Stimulated activated CD4-positive, alpha-beta T cell treated with anti-CD3 and anti-CD28 coated beads, Interleukin-1b, Interleukin-23, amount 100 ng/mL, for 1 hour (primary cell): ENCODE measurements at places on chromosomes 6 and 20.

DNA sequence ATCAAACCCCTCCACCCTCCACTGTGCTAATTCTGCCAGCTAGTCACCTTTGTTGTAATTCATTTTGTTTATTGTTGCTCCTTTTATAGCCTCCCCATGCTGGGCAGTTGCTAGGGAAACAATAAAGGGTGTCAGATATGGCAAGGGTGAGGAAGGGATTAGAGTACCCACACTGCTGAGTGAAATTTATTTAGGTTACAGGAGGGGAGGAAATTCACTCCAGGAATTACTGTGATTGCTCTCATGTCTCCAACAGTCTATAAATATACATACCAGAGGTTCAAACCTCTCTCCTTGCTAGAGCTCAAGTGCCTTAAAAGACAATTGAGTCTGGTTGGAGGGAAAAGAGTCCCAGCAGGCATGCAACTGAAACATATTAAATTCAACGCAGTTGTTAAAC, 90.6 kb upstream of the ADGRF1 start:
- no peak for DNase-seq

DNA sequence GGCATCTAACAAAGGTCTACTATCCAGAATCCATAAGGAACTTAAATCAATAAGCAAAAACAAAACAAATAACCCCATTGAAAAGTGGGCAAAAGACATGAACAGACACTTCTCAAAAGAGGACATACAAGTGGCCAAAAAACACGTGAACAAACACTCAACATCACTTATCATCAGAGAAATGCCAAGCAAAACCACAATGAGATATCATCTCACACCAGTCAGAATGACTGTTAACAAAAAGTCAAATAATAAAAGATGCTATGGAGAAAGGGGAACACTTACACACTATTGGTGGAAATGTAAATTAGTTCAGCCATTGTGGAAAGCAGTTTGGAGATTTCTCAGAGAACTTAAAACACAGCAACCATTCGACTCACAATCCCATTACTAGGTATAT, 19.4 kb upstream of the VNN1 start:
- no peak for DNase-seq

- DNase-seq, result no peak
Observed at GRCh38 chr20:19067986-19068385, 144.5 kb upstream of the SLC24A3 start.

DNA sequence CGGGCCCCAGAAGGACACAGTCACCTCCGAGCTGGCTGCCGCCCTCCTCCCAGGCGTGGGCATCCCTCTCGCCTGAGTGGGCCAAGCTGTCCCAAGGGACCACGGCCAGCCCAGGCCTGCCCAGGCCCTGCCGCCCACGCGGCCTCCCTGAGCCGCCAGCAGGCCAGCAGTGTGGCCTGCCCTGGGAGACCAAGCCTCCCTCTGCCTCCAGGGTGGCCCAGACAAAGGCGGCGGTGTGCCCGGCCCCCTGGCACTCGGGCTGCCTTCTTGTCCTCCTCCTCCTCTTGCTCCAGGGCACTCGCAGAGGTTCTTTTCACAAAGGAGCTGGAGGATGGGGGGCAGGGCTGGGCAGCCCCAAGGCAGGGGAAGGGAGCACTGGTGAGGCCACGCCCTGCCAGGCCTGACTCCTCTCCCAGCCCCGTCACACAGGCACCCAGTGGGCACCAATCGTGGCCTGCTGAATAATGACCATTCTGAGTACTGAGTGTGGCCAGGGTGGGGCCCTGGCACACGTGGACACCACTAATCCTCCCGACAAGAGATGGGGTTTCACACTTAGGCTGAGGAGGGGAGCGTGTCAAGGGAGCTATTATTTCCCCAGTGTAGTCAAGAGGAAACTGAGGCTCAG, 25.3 kb downstream of the NOL4L start:
- no peak for DNase-seq

DNA sequence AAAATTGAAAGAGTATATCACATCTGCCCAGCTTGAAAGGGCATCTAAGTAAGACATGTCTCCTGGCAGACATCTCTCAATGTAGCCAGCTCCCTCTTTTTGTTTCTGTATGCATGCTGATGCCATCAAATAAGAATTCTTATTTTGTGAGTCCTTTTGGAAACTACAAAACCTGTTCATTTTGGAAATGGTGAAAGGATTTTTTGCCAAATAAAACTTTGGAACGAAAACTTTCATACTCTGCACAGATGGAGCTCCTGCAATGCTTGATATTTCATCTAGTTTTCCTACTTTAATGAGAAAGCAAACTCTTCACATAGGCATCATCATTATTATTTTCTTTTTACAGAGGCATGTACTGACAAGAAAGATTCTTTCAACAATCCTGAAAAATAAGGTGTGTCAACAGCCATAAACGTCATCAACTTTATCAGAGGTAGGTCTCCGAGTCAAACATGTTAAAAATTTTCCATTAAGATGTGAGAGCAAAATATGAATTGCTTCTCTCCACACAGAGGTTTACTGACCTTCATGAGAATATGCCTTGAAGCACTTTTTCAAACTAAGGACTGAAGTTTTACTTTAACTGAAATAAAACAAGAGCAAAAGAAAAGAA, 26.2 kb upstream of the CMTR1 start:
- DNase-seq, result no peak

GRCh38 chr6:119145111-119145510, 66.6 kb upstream of the FAM184A start:
- no peak for DNase-seq

DNA sequence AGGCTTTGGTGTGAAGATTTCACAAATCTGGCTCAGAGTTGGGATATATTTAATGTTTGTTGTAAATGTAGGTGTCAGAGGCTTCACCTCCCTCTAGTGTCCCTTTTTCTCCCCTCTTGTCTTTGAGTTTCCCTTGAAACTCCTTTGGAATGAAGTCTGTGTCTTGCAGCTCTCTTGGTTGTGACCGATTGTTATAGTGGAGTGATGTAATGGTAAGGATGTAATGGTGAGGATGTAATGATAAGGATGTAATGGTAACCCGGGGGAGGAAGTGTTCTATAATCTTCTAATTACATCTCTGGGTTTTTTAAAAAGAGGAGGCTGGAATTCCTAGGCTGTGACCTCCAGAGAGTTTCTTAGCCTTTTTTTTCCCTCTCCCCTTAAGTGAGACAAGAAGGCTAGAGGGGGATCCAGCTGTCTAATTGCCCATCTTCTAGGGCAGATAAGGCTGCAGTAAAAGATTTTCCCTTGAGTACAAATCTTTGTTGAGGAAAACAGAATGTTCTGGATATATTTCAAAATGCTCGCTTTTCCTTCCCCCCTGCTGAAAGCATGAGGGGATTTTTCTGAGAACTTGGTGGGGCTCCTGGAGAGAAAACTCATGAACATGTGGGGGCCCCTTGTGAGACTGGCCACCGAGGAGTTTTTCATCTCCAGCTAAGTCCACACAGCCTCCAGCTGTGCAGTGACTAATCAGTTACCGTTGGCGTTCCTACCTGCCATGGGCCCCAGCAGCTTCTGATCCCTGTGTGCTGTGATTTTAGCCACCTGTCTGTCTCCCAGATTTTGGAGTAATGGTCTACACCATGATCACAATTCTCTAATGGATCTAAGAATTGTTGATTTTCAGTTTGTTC, 156.7 kb upstream of the PMEPA1 start:
- DNase-seq, result no peak

DNA sequence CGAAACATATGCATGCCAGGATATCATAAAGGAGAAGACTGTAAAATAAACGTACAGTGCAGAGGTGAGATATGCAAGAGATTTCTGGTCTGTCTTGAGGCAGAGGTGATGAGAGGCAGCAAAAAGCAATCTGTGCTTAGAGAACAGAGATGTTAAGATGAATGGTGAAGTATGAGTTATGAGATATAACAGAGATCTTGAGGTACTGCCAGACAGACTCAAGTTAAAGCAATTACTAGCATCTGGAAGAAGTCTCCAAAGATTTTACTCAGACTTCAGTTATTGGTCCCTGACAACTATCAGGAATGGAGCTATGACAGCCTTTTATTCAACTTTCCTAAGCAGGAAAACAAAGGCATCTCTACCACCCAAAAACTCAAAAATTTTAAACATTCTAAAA, 122.8 kb upstream of the DST start:
- DNase-seq, result no peak

DNA sequence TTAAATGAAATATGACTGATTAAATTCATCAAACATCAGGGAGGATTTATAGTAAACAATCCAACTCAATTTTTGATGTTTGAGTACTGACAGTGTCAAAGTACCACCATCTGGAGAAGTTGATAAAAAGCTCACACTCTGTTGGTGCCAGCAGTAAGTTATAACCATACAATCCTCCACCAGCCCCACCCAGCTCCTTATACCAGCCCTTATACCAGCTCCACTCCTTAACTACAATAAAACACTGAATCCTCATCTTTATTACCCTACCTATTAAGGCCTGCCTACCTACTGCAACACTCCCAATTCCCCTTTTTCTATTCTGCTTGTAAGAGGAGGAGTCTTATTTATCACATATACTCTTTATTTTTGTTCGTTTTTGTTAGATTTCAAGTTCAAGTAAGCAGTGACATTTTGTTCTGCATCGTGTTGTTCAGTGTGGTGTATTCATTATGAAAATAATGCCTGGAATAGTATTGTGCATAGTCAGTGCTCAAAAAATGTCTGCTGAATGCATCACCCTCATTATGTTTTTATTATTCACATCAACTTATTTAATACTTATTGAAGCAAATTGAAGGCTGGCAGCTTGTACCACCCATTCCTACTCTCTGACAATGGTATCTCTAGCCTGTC, 954.7 kb upstream of the ADGRB3 start:
- DNase-seq, result no peak

DNA sequence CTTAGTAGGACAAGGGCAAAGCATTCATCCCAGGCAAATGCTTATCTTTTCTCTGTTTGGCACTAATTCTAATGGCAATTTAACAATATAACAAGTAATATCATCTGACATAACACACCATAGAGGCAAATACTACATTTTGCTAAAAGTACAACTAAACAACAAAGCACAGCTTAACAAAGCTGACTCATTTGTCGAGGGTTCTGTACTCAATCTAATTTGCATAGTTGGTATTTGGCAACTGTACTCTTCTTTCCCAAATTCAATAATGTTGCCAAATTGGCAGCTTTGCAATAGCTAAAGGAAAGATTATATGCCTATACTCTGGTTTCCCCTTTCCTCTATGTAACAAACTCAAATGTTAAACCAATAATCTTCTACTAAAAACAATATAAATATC, 461.0 kb downstream of the PKHD1 start:
- no peak for DNase-seq

DNA sequence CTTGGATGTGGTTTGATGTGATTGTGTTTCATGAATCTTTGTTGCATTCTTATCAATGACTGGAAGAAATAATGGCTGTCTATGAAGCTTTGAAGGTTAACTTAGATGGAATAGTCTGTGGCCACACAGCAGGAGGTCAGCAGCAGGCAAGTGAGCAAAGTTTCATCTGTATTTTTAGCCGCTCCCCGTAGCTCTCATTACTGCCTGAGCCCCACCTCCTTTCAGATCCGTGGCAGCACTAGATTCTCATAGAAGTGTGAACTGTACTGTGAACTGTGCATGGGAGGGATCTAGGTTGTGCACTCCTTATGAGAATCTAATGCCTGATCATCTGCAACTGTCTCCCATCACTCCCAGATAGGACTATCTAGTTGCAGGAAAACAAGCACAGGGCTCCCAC, 660.2 kb downstream of the EPHA7 start:
- DNase-seq, result no peak

GRCh38 chr20:36094497-36094896, 60.0 kb upstream of the EPB41L1 start:
- DNase-seq, result no peak

- DNase-seq, result no peak
Observed at GRCh38 chr6:84860920-84861319, 96.5 kb upstream of the TBX18 start.

DNA sequence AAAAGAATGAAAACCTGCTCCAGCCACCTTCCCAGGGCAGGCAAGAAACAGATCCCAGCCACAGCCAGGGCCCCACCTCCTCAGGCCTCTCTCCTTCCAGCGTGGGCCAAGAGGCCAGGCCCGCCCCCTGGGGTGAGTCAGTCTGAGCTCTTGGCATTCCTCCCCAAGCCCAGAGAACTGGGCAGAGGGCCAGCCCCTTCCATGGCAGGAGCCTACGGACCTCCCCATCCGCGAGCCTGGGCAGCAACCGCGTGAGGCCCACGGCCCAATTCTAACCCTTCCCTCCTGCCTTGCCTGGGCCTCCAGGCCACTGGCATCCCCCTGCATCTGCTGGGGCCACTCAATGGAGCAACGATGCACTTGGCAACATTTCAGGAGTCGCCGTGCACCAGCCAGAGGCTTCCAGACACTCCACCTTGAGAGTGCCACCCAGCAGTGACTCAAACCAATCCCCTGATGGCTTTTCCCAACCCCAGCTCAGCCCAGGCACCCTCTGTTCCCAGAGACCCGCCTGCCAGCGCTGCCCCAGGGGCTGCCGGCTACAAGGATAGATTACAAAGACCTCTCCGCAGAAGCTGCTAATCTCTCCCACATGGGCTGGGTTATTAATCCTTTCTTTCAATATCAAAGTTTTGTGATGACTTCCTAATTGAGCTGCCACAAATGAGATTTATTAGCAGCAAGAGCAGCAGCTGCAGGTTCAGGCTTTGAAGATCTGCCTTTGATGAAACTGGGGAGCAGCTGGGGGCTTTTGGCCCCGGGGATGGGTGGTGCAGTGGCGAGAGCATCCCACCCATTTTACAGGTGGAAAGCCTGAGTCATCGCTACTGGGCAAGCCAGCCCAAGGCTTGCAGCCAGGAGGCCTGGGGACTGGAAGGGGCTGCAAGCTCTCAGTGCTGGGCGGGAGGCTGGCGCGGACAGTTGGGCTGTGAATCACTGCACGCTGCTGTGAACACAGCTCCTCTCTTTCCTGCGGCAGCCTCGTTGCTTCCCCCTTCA, 85.7 kb downstream of the NFATC2 start:
- no peak for DNase-seq

GRCh38 chr20:22429175-22430153, 154.9 kb downstream of the FOXA2 start:
- DNase-seq, result no peak

- no peak for DNase-seq
Observed at GRCh38 chr6:154341336-154341735, 15.3 kb downstream of the IPCEF1 start.
